ENCODE measurements at places on chromosomes 5 and 9.

- no peak for DNase-seq
Measured at GRCh38 chr5:112059579-112060135, 302.7 kb upstream of the NREP start.

DNA sequence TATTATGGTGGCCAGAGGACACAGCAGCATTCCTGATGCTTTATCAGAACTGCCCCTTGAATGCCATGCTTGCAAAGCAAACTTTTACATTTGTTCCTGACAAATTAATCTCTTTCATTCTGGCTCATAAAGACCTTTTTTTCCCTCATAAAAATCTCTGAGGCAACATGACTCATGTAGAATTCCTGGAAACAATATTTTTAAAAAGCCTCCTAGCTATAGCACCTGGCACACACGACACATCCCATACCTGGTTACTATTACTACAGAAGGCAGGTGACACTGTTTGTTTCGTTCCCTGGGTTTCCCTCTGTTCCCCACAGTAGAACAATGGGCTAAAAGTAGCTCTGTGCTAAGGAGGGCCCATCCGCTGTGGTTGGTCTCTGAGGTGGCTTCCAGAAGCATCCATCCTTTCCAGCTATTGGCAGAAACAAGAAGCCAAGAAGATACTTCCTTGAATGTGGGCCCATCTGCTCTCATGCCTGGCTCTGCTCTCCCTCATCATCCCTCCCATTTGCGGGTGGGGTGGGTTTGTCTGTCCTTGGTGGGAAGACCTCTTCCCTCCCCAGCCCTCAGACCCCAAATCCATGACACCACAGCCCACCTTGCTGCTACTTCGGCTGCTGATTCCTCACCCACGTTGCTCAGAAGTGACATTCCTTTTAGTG lies 59.1 kb downstream of the GALNT12 start:
- DNase-seq = no peak

DNA sequence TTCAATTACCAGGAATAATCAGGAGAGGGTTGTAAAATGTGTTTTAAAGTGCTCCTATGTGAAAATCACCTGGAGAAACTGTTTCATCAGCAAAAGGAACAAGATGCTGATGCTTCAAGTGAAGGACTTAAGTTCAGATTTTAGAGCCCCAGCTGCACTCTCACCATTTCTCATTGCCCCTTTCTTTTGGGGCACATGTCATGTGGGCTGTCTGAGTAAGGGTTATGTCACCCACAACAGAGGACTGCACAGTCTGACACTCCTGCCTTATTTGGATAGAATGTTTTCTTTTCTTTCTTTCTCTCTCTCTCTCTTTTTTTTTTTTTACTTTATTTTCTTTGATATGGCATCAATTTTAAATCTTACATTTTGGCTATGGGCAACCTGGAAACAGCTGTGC lies 204.1 kb upstream of the EFNA5 start:
- DNase-seq = no peak

- no peak for DNase-seq
Measured at GRCh38 chr9:88291856-88292255, 96.4 kb upstream of the SPIN1 start.

DNA sequence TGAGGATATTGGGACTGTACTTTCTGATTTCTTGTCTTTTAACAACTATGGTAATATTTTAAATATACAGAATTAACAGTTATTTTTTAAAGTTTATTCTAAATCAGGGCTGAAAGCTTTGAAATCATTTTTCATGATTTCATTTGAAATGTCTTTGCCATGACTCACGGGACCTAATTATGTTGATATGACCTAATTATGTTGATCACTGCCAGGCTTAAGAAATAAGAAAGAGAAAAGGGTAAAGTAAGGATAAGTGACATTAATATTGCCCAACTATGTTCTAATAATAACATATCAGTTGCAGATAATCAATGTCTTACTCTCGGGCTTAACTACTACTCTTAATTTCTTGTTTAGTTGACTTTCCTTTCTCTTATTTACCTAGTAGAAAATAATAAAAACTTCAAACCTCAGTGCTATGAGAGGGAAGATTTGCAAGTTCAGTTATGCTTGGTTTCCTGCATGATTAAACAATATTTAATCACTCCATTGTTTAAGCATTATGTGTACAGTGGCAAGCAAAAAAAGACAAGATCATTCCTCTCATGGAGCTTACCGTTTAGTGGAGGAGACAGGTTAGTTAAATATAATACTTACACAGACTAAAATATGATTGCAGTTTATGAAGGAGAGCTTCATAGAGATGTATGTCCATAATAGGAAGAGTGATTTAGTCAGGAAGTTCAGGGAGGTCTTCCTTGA lies 67.0 kb upstream of the EIF4EBP3 start:
- DNase-seq = no peak

GRCh38 chr5:129459777-129460671 lies at the start of gene ADAMTS19:
Gene ADAMTS19, plus strand, starts transcription at chr5:129460298. Its CDS starts 94 bp downstream, at chr5:129460392.
- peak; percentile 69 for DNase-seq

- DNase-seq = no peak
Measured at GRCh38 chr5:74285675-74286280, 354.8 kb downstream of the ENC1 start.

GRCh38 chr5:179256328-179257175 lies 88.7 kb downstream of the ADAMTS2 start:
- DNase-seq = no peak

DNA sequence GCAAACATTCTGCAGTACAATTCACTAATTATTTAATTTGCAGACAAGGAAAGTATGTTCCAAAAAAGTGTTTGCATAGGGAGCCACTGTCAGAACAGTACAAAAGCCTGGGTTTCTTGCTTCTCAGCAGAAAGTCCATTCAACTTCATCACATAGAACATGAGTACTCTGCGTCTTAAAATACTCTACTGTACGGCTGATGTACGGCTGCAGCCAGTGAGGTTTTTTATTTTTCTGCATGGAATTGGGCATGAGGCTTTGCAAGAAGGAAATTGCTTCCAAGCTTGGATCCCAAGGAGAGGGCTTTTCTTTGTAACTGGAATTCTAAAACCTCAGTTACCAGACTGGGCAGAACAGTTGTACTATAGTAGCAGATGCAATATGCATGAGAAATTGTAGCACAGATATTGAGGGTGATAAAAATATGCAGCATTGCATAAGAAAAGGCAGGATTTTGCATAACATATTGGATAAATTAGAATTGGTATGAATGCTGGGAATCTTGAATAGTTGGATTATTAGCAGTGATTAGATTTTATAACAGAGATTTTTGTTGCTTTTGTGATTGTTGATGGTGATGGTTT lies 178.1 kb upstream of the CDH9 start:
- no peak for DNase-seq

DNA sequence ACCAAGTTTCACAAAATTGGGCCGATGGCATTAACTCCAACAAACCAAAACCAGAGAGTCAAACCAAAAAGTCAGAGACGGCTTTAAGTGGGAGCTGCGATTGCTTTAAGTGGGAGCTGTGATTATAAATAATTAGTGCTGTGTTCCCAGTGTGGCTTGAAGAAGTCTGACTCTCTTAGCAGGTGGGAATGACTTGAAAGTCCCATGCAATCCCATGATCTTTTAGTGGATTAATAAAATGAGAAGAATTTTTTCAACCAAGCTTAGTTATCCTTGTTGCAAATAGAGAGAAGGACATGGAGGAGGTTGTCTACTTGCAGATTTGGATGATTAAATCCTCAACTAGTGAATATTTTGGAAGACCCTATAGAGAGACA lies 68.5 kb downstream of the MYO10 start:
- no peak for DNase-seq

DNA sequence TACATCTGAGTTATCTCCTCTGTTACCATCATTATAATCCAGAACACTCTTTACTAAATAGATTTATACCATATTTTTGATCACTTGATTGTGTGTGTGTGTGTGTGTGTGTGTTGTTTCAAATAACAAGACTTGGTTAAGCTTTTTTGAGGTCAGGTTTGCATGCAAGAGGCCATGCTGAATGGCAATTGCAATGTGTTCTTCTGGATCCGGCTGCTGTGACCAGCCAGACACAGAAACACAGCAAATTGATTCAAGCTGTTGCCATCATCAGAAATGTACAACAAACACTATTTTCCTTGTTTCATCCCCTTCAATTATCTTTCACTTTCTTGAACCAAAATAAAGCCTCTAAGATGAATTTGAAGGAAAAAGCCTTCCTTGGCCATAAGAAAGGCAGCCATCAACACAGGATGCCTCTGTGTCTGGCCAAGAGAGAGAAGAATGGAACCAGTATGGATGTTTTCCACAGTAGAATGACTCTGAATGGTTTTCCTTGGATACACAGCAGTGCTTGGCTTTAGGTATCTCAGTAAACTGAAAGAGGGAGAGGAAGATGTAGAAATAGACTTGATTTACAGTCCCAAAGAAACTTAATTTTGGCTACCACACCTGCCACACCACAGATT lies 53.9 kb downstream of the DPYSL3 start:
- no peak for DNase-seq

Measured in HEK293T (cell line).